ENCODE measurements at places on chromosomes 3 and 15.

- H3K27ac ChIP-seq: no peak overlapping the region
- peaks cover 4% of the 10 kb centered on the region for H3K27me3 ChIP-seq
- no peaks in the 10 kb centered on the region for H3K4me1 ChIP-seq
- H3K4me3 ChIP-seq: no peak overlapping the region
- no peaks in the 10 kb centered on the region for H3K36me3 ChIP-seq
Observed at GRCh38 chr15:58136731-58137130, 1.4 kb upstream of the AQP9 start.

- H3K4me3 ChIP-seq: no peak overlapping the region
- H3K27me3 ChIP-seq: no peaks in the 10 kb centered on the region
- no peaks in the 10 kb centered on the region for H3K36me3 ChIP-seq
- no peaks in the 10 kb centered on the region for H3K4me1 ChIP-seq
- DNase-seq: no peak
- H3K27ac ChIP-seq: no peak overlapping the region
Observed at GRCh38 chr3:18127174-18127858, 297.8 kb downstream of the SATB1 start.

- H3K27ac ChIP-seq: no peak overlapping the region
- peaks cover 32% of the 10 kb centered on the region for H3K4me1 ChIP-seq
- H3K27me3 ChIP-seq: no peaks in the 10 kb centered on the region
- no peak overlapping the region for H3K4me3 ChIP-seq
- peaks cover 3% of the 10 kb centered on the region for H3K36me3 ChIP-seq
Observed at GRCh38 chr3:141274411-141275031, 42.9 kb downstream of the PXYLP1 start.

DNA sequence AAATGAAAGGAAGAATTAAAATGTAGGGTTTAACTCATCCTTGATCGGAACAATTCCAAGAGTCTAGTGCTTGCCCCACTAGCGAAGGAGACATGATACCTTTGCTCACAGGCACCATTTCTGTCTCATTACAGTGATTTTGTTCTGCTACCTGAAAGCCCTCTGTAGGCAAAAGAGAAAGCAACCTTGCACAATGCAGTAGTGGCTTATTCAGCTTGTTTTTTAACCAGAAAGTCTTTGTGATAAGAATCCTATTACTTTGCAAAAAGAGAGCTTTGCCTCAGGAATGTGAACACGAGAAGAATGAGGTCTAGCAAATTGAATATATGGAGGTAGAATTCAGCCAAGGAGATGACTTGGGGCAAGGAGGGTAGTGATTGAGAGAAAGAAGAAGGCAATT is 684.4 kb downstream of the GRM7 start:
- H3K4me1 ChIP-seq: no peaks in the 10 kb centered on the region
- H3K4me3 ChIP-seq: no peak overlapping the region
- no peaks in the 10 kb centered on the region for H3K36me3 ChIP-seq
- no peak overlapping the region for H3K27ac ChIP-seq
- H3K27me3 ChIP-seq: no peaks in the 10 kb centered on the region
- DNase-seq: no peak

GRCh38 chr15:32735989-32736700 is 18.3 kb downstream of the GREM1 start:
- no peak overlapping the region for H3K4me3 ChIP-seq
- no peak for DNase-seq

DNA sequence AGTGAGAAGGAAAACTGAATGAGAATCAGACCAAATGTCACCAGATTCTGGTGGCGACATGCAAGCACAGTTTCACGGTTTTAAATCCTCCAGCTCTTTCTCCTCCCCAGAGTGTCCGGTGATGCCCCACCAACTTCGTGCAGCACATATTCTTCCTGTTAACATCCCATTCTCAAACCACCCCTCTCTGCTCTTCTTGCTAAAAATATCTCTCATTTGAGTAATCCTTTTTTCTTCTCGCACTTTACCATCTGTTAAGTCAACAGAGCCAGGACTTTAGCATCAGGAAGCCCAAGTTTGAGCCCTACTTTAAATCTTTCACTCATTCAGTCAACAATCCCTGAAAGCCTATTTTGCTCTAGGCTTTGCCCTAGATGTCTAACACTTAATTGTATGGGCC is 68.2 kb upstream of the VGLL4 start:
- H3K27ac ChIP-seq: no peak overlapping the region
- no peak overlapping the region for H3K4me3 ChIP-seq
- no peaks in the 10 kb centered on the region for H3K4me1 ChIP-seq
- no peak for DNase-seq

Measured in CD4-positive, alpha-beta T cell (primary cell).